ENCODE measurements at places on chromosomes 1 and 21.
A peak's percentile ranks its signal among the peaks of the same experiment; 100 is the strongest.

DNA sequence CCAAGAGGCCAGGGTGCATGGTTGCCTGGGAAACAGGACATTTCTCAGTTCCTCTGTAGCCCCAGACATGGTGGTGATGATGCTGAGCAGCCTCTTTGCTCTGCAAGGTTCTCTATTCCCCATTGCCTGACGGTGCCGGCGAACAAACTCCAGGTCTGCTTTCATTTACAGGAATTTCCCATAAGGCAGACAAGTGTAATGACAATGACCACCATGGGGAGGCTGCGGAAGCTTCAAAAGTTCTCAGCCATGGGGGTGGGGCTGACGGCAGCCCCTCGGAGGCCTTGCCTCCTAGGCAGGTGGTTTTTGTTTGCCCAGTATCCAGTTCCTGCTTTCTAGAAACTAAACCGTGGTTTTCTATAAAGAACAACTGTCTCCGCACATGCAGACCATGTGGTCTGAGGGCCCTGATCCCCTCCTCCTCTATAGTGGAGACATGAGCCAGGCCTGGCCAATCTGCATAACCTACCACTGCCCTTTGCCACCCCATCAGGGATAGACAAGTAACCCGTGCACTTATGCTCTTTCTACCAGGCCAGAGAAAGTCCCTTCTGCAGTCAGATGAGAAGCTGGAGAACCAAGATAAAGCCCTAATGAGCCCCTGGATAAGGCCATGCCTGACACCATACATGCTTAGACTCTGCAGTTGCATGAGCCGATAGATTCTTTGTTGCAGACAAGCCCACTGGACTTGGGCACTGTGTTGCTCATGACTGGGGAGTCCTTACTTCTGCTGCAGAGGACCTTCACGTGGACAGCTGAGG lies 54.1 kb downstream of the LDLRAD2 start:
- no peak for DNase-seq

- DNase-seq: no peak
Measured at GRCh38 chr1:9724706-9725476, 73.4 kb downstream of the PIK3CD start.

DNA sequence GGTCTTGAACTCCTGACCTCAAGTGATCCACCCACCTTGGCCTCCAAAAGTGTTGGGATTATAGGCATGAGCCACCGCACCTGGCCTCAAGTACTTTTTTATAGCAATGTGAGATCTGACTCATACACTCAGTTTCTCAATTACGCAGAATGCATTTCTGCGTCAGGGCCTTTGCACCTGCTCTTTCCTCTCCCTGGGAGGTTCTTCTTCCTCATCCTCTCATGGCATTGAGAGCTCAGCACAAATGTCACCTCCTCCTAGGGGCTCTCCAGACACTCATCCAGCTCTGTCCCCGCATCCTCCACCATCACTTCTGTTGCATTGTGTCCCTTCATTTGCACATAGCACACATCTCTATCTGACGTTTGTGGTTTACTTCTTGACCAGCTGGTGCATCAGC lies 418.8 kb downstream of the PTPRU start:
- no peak for DNase-seq

- peak; percentile 87 for DNase-seq
Measured at GRCh38 chr1:23530747-23531561, at the start of gene E2F2. Gene E2F2 (minus strand): TSS chr1:23531233. CDS start chr1:23530793, 440 bp downstream.

DNA sequence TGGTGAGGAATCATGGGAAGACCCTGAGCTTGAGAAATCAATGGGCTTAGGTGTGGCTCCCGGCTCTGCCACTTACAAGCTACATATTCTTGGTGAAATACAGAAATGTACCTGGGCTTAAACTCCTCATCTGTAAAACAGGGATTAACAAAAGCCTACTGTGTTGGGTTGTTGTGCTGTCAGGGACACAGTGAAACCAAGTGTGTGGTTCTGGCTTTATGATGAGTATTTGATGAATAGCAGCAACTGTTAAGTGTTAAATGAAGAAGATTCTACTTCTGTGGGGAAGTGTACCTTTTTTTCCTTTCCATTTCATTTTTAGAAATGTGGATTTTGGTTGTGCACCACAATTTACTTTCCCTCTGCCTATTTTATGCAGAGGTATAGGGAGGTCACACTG lies 41.1 kb upstream of the DUSP10 start:
- no peak for DNase-seq

DNA sequence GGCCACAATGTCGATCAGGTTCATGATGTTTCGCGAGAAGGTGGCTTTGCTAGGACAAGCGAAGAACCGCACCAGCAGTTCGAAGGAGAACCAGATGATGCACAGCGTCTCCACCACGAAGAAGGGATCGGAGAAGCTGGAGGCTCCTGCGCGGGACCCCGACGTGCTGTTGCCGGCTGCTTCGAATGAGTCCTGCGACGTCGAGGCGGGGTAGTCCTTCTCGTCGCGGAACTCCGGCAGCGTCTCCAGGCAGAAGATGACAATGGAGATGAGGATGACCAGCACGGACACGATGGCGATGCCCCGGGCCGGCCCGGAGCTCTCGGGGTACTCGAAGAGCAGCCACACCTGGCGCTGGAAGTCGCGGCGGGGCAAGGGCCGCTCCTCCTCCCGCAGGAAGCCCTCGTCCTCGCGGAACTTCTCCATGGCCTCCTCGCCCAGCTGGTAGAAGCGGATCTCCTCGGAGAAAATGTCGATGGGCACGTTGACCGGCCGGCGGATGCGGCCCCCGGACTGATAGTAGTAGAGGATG lies 869 bp downstream of the KCNA3 start:
- DNase-seq: no peak

DNA sequence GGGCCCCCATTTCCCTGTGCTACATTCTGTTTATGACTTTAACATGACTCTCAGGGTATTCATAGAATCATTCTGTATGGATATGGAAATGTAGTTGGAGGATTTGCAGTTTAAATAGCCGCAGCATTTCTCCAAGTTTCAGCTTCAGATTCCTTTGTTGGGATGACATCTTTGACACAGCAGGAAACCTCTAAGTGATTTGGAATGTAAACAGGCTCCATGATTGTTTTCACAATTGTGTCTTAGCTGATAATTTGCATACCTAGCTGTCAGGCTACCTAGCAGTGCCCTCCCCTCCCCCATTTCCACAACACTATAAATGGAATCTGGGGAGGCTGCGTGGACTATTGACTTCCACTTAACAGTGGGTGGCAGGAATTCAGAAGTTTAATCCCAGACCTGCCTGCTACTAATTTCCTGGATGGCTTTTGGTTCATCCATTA lies 290.2 kb downstream of the HLX start:
- DNase-seq: no peak

DNA sequence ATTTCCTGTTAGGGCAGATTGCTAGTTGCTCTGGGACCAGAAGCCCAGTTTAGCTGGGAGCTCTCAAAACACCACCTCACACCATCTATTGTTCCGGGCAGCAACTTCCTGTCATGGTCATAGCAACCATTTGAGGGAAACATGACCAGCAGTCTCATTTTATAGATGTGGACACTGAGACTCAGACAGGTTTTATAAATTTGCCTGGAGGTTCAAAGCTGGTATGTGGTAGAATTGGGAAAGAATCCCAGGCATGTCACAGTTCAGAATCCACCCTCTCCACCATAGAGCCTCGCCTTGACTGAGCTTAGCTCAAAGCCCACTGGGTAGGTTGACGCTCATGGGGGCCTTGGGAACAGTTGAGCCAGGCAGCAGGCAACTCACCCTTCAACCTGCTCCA lies 14.0 kb upstream of the TRIM67 start:
- DNase-seq: no peak

DNA sequence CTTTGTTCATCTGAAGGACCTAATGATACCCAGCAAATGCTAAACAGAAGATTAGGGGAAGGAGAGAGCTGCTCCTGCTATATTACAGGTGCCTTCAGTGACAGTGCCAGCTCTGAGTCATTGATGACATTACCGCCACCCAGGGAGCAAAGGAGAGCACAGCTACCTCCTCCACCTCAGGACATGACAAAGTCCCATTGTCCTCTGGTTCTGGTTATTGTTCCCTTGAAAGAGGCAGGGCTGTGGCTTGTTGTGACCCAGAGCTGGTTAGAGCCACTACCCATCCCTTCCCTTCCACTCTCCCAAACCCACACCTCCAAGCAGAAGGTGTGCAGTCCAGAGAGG lies 363.5 kb upstream of the DUSP10 start:
- DNase-seq: no peak

GRCh38 chr1:56196839-56197238 lies 382.5 kb downstream of the PLPP3 start:
- DNase-seq: no peak

GRCh38 chr1:7119156-7119555 lies 333.9 kb downstream of the CAMTA1 start:
- DNase-seq: no peak

DNA sequence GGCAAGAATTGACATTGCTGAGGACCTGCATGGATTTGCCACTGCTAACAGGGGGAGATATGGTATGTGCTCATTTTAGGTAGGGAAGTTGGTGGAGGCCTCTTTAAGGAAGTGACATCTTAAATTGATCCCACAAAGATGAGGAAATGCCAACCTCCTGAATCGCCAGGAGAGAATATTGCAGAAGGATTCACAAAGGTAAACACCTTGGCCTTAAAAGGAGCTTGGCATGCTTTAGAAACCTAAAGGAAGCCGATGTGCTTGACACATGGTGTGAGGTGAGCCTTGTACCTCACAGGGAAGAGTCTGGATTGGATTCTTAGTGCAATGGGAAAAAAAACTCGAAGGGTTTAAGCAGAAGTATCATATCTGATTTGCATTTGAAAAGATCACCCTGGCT lies 470.5 kb upstream of the DAB1 start:
- no peak for DNase-seq

DNA sequence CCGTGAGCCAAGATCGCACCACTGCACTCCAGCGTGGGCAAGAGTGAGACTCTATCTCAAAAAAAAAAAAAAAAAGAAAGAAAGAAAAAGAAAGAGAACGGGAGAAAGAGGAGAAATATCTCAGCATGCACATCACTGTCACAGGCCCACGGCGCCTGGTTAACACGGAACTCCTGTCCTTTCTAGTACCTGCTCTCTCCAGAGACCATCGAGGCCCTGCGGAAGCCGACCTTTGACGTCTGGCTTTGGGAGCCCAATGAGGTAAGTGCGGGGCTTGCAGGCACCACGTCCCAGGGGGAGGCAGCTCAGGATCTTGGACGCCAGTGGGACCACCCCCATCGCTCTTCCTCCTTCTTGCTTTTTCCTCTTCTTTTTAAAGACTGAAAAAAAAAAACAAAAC lies 100.4 kb downstream of the PDE9A start:
- DNase-seq: no peak

DNA sequence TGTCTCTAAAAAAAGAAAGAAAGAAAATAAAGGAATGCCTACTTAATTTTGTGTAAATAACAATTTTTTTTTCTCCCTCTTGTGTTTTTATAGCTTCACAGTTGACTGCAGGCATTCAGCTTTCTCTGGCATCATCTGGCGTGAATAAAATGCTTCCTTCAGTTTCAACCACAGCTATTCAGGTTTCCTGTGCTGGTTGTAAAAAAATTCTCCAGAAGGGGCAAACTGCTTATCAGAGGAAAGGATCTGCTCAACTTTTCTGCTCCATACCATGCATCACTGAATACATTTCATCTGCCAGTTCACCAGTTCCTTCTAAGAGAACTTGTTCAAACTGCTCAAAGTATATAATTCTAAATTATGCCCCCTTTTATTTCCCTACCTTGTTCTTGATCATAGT lies 18.0 kb downstream of the ZMYM1 start:
- no peak for DNase-seq

GRCh38 chr1:174244017-174244416 lies 84.7 kb downstream of the RABGAP1L start:
- DNase-seq: no peak

DNA sequence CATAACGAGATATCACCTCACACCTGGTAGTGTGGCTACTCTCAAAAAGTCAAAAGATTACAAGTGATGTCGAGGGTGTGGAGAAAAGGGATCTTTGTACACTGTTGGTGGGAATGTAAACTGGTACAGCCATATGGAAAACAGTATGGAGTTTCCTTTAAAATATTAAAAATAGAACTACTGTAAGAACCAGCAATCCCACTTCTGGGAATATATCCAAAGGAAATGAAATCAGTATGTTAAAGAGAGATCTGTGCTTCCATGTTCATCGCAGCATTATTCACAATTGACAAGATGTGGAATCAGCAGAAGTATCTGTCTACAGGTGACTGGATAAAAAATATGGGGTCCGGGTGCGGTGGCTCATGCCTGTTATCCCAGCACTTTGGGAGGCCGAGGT lies 7.6 kb upstream of the PIK3C2B start:
- no peak for DNase-seq

DNA sequence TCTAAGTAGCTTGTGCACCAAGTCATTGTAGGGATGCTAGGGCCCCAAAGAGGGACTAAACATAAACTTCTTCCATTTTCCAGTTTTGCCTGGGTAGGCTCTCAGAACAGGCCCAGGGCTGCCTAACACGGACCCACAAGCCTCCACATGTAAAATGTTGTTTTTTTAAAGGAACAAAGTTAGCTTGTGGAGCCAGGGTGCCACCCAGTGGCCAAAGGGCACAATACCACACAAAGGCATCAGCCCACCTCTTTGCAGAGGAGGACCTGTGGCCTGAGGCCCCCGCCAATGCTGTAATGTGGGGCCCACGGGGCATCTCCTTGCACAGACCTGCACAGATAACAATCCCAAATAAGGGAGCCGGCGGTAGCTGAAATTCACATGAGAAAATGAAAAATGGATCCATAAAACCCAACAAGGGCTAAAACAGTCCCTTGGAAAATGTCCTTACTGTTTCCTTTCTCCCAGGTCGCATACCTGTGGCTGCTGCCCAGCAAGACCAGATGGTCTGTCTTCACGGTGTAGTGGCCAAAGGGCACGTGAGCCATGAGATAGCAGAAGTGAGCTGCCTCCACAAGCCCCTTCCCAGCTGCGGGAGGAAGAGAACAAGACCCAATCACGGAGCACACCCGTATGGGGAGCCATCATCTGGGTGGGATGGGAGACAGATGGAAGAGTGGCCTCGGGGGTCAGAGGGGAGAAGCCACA lies 23.8 kb downstream of the SEC16B start:
- DNase-seq: no peak

GRCh38 chr1:165075725-165076370 lies 280.7 kb downstream of the LMX1A start:
- DNase-seq: no peak

- no peak for DNase-seq
Measured at GRCh38 chr1:113786069-113786468, 26.2 kb downstream of the RSBN1 start.

DNA sequence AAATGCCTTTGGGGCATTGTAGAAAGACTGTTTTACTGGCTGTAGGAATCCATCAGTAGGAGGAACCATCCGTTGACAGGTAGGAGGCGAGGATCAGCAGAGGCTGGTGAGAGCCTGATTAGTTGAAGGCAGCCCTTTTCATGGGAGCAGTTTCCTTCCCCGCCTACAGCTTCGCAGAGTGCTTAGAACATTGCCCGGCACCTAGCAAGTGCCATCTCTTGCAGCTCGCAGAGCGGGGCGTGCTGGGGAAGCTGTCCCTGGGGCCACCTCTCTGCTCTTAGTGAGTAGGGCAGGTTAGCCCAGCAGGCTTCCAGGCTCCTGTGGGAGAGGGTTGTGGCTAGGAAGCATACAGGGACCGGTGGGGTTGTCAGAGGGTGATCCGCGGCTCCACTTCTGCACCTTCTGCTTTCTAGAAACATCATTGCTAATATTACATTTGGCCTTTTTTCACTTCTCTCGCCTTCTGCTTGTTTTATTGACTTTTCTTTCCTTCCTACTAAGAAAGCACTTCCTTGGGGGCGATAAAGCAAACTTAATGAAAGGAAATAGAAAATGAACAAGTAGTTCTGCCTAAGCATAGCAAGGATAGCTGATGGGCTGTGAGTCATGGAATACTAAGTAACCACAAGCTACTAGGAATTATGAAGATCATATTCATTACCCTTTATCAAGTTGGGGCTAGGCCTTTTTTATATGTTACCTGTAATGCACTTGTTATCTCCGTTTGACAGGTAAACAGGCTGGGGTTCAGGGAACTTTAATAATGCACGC lies 176.7 kb downstream of the GALNT2 start:
- DNase-seq: no peak
